Bone marrow (tissue), 2 donors: ENCODE measurements at places on chromosomes 16 and 17.

DNA sequence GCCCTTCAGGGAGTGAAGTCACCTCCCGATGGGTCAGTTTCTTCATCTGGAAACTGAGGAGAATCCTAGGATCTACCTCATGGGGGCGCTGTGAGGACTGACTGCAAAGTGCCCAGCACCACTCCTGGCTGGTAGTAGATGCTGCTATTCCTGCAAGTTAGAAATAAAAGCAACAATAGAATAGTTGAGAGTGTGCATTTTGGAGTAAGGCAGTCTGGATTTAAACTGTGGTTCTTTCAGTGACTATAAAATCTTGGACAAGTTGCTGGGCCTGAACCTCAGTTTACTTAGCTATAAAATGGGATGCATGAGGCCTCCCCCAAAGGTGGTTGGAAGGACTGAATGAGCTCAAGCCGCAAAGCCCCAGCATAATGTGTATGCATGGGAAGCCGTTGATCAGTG is 70.6 kb downstream of the CYB5B start:
- no peak for DNase-seq

- no peak for DNase-seq
Observed at GRCh38 chr17:8711291-8711690, 33.3 kb downstream of the CCDC42 start.

DNA sequence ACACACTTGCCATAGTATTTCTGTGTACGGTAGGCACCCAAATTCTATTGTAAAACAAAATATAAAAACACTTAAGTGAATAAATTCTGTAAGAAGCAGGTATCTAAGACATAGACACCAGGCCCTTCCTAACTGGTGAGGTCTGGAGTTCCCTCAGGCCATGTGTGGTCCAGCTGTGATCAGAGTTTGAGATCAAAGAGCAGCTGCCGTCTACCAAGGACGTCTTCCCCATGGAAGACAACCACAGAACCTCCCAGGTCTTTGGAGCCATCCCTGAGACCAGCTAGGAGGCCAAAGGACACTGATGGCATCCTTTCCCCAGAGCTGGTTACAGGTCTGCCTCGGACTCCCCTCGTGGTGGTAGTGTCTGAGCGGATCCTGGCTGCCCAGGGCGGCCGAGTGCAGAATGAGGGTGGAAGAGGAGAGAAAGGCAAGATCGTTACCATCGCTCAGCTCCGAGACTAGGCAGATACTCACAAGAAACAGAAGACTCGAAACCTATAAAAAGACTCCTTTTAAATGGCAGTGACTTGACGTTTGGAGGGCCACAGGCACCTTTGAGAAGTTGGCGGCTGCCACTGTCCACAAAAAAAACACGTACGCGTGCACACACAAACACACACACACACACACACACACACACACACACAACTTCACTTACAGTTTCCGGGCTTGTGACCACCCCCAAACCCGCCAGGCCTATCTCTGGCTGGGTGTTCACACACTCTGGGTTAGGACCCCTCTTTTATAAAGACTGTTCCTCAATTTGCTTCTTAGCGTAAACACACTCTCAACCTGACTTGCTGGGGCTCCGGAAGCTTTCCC is 7.5 kb downstream of the TIMP2 start:
- no peak for DNase-seq

GRCh38 chr17:75909812-75910274 is 5.2 kb upstream of the MRPL38 start:
- no peak for DNase-seq

- no peak for DNase-seq
Observed at GRCh38 chr16:75546293-75546692, 9.8 kb downstream of the TMEM231 start.

DNA sequence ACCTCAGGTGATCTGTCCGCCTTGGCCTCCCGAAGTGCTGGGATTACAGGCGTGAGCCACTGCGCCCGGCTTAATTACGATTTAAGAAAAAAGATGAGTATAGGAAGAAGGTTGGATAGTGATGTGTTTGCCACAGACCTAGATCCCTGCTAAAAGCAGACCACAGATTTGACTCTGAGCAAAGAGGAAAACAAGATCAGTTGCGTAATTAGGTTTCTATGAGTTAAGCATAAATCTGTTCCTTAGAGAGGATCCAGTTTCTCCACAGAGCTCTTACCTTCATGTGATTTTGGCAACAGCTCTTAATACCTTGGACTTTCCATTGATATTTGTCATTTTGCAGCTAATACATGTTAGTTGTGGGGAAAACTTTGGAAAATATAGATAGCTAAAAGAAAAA is 31.1 kb downstream of the CDH1 start:
- no peak for DNase-seq

DNA sequence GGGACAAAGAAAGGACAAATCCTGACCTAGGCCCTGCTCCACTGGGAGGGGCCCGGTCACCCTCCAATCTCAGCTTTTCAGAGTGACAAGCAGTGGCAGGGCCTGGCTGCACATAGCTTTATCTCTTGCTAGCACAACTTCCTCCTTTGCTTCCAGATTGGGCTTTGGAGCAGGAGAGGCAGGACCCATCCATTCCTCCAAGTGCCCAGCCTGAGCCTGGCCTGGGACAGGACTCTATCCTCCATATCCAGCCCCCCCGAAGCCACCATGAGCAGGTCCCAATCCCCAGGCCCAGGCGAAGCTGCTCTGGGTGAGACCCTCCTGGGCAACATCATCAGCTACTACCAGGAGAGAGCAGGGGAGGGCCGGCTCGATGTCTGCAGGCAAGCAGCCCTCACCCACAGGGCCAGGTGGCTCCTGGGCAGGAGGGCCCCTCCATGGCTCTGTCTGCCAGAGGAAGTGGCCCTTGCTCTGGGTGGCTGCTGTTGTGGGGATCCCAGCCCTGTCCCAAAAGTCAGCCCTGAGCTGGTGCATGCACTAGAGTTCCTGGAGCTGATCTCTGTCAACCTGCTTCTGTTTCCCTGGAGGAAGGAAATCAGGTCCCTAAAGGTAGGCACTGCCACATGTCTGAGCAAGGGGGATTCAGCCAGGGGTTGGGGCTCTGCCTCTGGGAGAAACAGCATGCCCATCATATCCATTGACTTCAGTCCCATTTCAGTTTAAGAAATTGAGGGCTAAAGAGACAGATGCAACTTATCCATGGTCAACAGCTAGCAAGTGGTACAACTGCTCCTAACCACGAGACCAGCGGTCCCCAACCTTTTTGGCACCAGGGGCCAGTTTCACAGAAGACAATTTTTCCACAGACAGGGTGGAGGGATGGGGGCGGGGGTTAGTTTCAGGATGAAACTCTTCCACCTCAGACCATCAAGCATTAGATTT is 58.9 kb downstream of the TK2 start:
- no peak for DNase-seq

DNA sequence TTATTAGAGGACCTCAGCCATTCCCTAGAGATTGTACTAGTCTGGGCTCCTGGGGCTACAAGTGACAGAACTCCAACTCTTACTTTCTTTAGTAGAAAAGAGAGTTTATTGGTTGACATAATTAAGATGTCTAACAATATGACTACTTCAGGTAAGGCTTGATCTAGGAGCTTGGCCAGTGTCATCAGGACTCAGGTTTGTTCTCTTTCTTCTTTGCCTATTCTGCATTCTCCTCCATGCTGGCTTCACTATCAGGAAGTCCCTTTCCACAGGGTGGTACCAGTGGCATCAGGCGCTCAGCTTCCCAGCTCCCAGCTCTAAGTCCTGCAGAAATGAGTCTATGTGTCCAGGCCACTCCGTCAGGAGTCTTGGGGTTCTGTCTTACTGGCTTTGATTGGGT is 286.1 kb upstream of the EEF2KMT start:
- DNase-seq, result no peak

- DNase-seq, result no peak
Observed at GRCh38 chr17:32020943-32021614, 13.9 kb downstream of the LRRC37B start.

DNA sequence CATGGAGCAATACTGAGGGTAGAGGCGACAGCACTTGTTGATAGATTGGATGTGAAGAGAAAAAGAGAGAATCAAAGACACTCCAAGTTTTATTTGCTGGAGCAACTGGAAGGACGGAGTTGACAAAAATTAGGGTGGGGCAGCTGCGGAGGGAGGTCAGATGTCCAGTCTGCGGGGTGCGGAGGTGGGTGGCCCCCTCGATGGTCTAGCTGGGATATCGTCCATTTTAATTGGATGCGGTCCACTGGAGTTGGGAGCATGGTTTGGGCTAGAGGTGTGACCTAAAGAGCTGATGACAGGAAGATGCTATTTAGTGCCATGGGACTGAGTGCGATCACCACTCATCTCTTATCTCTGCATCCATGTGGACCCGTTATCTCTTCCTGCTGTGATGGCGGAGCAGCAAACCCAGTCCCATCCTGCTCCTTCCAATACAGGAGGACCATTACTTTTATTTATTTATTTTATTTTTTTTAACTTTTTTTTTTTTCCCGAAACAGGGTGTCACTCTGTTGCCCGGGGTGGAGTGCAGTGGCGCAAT is 48.3 kb upstream of the CBX4 start:
- no peak for DNase-seq

- no peak for DNase-seq
Observed at GRCh38 chr17:38547444-38547843, 58.3 kb downstream of the SRCIN1 start.

DNA sequence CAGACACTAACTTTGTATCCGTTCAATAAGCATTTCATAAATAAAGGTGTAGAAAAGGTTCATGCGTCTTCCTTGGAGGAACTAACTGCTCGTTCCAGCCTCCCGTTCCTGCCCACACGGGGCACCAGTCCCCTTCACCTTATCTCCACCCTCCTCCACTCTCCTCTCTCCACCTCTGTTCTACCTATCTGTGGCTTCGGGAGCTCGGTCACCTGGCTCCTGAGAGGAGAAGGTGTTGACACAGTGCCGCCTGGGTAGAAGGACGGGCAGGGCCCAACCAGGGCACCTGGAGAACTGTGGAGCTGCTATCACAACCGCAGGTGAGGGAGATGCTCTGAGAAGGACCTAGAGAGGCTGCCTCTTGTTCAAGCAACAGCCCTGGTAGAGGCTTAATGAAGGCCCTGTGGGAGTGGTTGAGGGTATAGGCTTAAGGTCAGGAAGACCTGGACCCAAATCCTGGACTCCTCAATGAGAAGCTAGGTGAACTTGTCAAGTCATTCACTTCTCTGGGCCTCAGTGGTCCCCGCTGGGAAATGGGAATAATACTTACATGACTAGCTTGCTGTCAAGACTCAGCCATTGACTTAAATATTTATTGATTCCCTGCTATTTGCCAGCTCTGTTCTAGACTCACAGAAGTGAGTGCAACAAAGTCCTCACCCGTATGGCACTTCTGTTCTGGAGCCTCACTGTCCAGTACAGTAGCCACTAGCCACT is 9.6 kb upstream of the MINK1 start:
- DNase-seq, result no peak

- DNase-seq, result no peak
Observed at GRCh38 chr17:70869402-70870085, 700.2 kb downstream of the KCNJ2 start.

DNA sequence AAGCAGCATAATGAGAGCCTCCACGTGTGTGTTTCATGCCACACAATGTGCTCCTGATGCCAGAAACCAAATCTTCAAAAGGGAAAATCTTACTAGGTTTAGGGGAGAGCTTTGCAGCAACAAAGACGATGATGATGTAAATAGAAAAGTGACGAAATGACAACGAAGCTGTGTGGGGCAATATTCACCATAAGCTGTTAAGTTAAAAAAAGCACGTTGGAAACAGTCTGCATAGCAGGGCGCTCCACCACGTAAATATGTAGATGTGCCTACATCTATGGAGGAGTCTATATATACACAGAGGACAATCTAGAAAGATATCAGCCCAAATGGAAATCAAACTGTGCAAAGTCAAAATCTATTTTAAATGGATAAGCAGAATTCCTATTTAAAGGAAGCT is 61.0 kb downstream of the RPH3AL start:
- no peak for DNase-seq

GRCh38 chr17:12734926-12735325 is 54.4 kb upstream of the ARHGAP44 start:
- DNase-seq, result no peak

DNA sequence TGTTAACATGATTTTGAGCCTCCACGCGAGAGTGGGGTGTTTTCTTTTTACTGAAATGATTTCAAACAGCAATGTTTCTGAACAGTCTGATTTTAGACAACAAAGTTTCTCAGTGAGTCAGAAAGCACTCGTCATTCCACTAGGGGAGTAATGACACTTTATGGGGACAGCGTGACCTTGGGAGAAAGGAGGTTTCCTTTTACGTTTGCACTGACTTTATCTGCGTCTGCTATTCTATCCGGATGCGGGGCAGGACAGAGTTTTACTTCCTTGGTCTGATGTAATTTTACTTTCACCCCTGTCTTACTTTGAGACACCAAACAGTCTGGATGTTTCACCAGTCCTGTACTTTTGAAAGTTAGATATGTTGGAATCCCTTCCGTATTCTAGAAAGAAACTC is 20.7 kb downstream of the SLC47A1 start:
- no peak for DNase-seq

DNA sequence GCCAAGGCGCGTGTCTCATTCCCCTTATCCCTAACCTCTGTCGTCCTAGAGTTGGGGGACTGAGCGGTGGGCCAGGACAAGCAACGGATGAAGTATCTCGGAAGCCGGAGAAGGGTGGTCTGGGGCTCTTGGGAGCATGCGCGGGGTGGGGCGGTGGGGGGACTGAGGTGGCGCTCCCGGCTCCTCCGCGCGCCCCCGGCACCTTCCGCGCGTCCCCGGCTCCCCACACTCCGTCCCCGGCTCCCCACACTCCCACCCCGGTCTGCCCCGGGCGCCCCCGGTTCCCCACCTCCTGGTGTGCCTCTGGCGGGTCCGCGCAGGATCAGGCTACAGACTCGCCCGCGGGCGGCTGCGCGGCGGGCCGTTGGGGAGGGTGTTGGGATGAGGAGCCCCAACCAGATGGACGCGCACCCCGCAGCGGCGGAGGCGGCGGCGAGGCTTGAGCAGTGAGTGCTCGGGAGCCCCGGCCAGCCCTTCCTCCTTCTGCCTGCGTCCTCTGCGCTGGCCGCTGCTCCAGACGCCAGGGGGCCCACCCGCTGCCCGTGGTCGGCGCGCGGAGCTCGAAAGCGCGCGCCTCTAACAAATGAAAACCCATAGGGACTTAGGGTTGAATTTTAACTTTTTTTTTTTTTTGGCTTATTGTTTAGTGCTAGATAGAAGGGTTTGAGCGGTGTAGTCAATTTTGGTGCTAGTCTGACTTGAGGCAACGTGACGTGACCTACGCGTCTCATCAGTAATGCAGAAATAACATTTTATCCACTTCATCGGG is 5.6 kb upstream of the CRYM start:
- DNase-seq, result no peak

GRCh38 chr17:76473541-76473985 is 6.2 kb downstream of the AANAT start:
- no peak for DNase-seq

GRCh38 chr16:12089492-12090150 is 113.1 kb downstream of the SNX29 start:
- DNase-seq, result peak; percentile 74

- no peak for DNase-seq
Observed at GRCh38 chr16:3645108-3645503, 9.4 kb upstream of the DNASE1 start.

- no peak for DNase-seq
Observed at GRCh38 chr17:29663155-29663554, 40.4 kb upstream of the CORO6 start.

- DNase-seq, result no peak
Observed at GRCh38 chr17:41302981-41303380, 330 bp upstream of the KRTAP29-1 start.
